ENCODE measurements at places on chromosomes 1 and 21.

DNA sequence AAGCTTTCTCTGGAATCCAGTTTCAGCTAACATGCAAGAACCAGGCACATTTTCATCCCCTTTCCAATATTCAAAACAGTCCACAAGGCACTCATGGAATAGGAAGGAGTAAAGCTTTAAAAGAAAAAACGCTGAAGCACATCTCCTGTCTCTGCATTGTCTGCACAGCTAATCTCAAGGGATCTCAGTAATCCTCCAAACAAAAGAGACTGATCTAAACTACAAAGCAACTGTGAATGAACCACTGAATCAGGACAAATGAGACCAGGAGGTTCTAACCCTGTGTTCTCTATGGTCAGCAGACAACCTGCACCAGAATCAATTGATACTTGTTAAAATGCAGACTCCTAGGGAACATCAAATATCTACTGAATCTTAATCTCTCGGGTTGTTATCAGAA, 399.0 kb downstream of the HHAT start:
- no peak for DNase-seq

GRCh38 chr1:43521756-43522155, 8.9 kb upstream of the PTPRF start:
- DNase-seq = no peak

GRCh38 chr1:202002507-202002906, 7.9 kb upstream of the ELF3 start:
- no peak for DNase-seq

- no peak for DNase-seq
Observed at GRCh38 chr1:117587499-117588356, 18.1 kb upstream of the TENT5C start.

DNA sequence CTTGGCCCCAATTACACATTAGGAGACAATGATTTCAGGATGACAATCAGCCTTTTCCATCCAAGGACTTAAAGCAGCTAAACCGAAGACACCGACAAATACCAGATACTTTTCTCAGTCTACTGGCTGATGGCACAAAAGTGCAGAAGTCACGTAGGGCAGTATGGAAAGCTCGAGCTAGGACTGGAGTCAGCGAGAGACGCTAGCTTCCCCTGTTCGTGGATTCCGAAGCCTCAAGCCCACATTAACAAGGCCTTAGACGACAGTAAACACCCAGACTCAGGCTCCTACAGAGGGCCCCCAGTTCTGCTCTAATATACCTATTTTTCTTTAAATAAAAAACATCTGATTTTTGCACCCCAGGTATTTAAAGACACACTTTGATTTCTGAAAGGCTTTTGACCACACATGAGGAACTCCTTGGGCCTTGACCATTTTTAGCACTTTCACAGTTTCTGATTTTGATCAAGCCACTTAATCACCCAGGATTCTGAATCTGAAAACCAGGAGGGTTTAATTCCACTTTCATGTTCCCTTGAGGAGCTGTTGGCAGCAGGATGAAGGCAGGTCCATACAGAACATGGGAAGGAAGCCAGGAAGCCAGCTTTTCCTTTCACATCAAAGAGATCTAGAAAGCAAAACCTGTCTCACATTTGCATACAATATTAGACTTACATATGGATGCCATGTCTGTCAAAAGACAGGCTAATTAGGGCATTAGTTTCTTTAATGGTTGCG, 204.1 kb downstream of the GABPA start:
- no peak for DNase-seq

DNA sequence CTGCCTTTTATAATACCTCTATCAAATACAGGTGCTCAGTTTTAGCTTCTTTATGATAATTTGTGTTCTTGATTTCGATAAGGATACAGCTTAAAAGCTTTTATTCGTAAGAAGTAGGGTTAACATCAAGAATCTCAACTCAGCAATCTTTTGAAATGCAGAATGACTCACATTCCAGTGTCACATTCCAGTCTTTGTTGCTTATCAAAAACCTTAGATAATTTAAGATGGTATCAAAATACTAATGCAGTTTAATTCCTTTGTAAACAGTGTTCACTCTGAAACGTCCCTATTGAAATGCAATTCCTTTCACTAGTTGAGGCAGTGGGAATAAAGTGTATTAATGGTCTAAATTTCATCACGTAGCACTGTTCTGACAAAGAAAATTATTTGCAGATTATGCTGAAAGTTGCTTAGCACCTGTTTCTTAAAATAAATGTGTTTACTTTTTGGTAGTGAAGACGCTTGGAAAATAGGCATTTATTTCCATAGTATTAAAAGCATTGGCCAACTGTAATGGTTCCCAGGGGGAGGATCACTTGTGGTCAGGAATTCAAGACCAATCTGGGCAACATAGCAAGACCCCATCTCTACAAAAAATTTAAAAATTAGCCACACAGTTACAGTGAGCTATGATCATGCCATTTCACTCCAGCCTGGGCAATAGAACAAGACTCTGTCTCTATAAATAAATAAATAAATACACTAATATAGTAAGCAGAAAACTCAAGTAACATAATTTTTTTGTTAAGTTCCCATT, 10.1 kb upstream of the CNN3 start:
- no peak for DNase-seq

DNA sequence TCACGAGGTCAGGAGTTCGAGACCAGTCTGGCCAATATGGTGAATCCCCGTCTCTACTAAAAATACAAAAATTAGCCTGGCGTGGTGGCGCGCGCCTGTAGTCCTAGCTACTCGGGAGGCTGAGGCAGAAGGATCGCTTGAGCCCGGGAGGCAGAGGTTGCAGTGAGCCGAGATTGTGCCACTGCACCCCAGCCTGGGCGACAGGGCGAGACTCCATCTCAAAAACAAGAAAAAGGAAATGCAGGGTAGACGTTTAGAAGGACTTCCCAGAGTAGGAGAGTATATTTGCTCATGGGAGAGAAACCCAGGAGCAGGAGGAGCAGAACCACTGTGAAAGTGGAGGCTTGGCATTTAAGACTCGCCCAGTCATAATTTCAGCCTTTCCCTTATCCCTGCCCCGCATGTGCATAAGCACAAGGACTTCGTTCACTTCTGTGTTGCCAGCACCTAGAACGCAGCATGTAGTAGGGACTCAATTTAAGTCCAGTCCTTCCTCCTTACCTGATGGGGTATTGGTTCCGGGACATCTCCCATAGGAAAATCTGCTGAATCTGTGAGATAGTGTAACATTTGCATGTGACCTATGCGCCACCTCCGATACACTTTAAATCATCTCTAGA, 5.2 kb upstream of the MEF2D start:
- no peak for DNase-seq

- no peak for DNase-seq
Observed at GRCh38 chr1:19066874-19067181, 110.4 kb upstream of the IFFO2 start.

DNA sequence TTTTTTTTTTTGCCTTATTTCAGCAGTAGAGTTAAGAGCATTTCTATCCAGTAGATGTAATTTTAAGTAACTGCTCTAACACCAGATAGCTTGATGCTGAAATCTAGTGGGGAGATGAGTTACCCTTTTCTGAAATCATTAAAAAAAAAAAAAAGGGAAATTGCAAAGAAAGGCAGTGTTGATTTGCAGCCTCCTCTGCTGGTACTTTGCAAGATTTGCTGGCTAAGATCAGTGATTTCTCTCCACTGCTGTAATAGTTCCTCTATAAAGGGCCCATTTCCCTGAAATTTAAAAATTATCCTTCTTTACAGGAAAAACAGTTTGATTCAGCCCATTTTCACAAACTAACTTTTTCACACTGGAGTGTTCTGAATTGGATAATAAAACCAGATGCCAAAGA, 120.6 kb downstream of the PTBP2 start:
- DNase-seq = no peak

DNA sequence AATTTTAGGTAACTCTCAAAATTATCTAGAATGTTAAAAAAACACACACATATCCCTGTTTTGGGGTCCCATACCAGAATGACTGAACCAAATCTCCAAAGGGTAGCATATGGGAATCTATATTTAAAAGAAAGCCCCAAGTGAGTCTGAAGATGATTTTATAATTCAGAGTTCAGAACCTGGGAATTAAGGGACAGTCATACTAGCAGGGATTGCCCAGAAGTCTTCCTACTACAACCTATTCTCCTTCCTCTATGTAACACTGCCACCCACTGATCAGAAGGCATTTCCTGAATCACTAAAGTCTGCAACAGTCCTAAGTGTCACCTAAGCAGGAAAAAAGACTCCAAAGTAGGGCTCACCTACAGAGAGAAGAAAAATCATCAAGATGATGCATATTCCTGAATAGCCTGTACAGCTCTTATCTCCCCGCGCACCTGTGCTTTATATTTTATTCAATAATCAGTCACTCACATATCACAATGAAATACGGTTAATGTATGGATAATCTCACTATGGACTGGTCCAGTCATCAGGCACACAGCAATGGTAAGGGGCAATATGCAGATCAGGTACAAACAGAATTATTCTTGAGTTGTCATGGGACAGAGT, 4.9 kb downstream of the RGS1 start:
- DNase-seq = no peak

DNA sequence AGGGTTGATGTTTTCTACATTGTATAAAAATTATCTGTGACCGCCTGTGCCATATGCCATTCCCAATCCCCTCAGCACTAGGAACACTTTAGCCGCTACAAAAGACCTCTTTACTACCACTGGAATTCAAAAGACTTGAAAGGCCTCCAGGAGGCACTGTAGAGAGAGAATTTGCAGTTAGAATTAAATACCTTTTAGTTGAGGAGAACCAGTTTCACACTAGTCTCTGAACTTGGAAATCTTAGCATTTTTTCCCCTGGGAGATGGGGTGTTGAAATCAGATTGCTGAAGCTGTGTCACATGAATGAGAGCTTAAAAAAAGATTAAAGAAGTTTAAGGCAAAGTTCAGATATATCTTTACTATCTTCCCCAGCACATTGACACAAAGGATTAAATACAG, 291.0 kb downstream of the ADGRL2 start:
- DNase-seq = no peak

DNA sequence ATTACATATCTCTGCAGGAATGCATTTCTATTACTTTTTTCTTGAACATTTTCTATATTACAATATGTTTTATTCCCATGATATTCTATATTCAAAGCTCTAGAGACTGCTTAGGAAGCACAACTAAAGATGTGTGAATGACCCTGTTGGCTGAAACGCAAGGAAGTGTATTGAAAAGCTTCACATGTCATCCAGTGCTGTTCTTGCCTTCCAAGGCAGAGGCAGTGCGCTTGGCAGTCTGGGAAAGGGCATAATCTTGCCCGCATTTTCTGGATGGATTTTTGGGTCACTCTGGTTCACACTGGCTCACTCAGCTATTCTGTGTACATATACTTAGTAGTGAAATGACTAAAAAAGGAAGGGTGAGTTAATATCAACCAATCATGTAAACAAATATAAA, 262.4 kb downstream of the PTPRC start:
- DNase-seq = no peak

GRCh38 chr1:214570442-214570841, 19.0 kb upstream of the PTPN14 start:
- no peak for DNase-seq

- DNase-seq = no peak
Observed at GRCh38 chr1:70583522-70583921, 172.5 kb downstream of the CTH start.

GRCh38 chr1:197464044-197464443, 196.0 kb downstream of the CRB1 start:
- DNase-seq = no peak

DNA sequence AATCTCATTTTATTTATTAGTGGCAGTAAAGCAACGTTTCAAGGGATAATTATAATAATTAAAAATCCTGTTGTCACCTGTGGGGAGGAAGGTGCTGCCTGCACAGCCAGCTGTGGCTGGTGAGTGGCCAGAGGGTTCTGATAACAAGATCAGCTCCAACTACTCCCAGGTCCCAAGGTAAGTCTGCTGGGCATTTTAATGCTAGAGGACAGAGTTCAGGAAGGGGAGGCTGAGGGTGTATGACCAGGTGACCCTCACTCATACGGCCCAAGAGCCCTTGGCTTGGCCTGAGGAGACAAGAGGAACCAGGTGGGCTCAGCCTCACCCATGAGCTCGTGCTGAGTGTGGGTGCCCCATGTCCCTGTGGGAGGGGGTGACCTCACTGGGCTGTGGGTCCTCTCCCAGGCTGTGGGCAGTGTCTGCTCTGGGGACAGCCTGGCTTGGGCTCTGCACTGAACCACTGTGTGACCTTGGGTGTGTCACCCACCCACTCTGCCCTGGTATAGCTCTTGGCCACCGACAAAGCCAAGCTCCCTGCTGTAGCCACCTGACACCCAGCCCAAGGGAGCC, 223.8 kb downstream of the PTPRU start:
- no peak for DNase-seq

DNA sequence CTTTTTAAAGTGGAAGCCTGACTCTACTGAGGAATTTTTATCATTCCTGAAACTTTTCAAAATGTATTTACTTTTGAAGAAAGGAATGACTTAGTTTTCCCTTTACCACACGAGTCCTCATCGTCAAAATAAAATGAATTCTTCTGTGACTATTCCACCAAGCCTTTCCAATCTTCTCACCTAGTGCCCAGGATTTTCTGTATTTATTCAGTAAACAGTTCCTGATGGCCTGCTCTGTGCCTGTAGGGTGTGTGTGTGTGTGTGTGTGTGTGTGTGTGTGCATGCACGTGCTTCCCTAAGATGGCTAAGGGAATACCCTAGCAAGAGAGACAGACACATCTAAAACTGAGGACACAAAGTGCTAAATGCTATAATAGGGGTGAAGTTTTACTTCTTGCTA, 395.0 kb upstream of the USP24 start:
- no peak for DNase-seq

DNA sequence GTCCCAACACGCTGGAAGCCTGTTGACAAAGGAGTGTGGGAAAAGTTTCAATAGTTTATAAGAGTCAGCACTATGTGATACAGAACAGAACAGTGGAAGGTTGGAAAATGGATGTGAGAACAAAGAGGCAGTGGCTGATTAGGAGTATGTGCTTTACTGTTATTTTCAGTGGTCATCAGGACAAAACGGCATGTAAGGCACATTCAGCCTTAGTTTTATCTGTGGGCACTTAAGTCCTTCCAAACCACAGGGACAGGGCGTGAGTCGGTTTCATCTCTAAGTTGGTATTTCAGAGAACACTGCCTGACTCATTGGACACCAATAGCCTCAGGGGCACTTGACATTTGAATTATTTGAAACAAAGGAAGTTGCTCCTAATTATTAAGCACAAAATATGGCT, 306.9 kb downstream of the ASTN1 start:
- no peak for DNase-seq

DNA sequence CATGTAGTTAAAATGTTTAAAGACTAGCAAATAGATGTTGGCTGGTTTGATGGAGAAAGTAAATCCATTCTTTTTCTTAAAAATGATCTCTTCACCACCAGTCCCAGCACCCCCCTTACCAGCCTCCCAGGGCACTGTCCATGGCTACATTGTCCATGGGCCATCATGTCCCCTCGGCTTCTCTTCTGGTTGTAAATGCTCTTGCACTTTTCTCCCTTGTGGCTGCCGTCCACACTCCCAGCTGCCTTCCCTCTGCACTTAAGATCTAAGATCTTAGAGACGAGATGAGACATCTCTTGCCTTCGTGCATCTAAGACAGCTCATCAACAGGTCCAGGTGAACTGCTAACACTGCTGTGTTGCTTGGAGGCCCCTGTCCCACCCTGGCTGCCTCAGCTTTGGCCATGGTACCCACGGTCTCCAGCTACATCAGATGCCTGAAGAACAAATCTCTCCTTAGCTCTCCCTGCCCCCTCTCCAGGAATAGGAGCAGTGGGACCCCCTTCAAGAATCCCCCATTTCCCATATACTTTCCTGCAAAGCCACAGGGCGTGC, 11.1 kb downstream of the CAPN2 start:
- DNase-seq = no peak

GRCh38 chr1:58618303-58618702, 41.3 kb upstream of the TACSTD2 start:
- DNase-seq = no peak

All from 8988T (cell line).